ENCODE measurements at places on chromosomes 6 and 20. TPM values are rescaled to one million over a fixed set of nuclear protein-coding genes. Genes with fewer than 3 reads are reported as not detected.

RIPPLY2 gene
- total RNA-seq: 5.4 TPM

LAMP5 gene
- not detected for total RNA-seq

ENPP1 gene
- 5.3 TPM for total RNA-seq

DNA sequence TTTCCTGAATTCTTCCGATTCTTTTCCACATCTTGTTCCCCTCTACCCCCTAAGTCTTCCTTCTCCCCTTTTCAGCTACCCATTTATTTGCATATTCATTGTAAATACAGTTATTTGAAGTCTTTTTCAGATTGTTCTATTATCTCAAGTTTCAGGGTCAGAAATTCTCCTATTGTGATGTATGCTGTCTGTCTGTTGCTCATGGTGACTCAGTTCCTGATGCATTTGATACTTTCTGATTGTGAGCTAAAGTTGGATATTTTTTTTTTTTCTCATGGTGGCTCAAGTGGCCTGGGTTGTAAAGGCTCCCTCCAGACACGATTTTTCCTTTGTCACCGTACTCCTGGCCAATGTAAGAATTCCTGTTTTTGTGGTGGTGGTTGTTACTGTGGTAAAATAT lies 4.9 kb upstream of the PI16 start:
- DNase-seq: peak; percentile 72

DNA sequence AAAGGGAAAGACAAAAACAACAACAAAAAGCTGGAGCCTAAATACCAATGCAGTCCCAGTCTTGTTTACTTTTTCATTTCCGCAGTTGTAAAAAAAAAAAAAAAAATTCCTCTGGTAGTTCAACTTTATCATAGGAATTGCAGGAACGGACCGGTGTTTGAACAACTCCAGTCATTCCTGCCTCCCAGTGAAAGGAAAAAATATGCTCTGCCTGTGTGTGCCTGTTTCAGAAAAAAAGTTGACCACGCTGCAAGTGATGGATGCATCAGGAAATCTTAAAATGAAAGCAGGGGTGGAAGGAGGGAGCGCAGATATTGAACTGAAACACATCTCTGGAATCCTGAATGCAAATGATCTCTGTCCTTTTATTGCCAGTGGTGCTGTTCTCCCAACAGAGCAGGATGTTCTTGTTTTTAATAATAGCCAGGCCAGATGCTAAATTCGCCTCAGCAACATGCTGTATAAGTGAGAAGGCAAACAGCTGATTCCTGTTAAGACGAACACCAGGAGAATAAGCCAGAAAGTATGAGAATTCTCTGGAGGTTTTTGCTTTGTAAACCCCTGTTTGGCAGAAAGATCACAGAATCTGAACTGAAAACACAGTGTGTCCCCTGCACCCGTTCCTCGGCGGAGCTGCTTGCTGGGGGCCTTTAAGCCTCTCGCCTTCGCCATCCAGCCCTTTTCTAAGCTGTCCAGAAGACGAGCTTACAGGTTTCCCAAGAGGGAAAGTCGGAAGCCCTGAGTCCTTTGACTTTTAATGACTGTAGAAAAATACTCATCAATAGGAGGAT lies 178.4 kb upstream of the SUPT3H start:
- no peak for DNase-seq

DNA sequence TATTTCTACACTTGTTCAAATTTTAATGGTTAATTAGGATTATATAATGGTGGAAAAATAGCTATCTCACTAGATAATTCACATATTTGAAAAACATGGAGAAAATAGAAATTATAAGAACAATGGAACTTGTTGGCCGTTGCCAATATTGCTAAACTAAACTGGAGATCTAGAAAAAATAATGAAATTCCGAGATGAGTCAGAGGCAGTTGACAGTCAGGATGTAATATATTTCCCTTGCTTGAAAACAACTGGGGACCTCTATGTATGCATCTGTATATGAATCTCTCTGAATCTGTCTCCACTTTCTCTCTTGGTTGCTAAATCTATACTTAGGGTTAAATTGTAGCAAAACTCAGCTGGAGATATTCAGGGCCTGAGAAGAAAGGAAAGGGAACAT lies 1108.2 kb upstream of the GJE1 start:
- no peak for DNase-seq

LAMA4 gene
- 76.5 TPM for total RNA-seq

PIM1 gene
- 45.3 TPM for total RNA-seq

GRCh38 chr20:15031546-15032351 lies 694.3 kb upstream of the FLRT3 start:
- peak; percentile 52 for DNase-seq

TSPYL4 gene
- 11.7 TPM for total RNA-seq

MATN4 gene
- not detected for total RNA-seq
